ENCODE measurements at places on chromosomes 7 and 10.

DNA sequence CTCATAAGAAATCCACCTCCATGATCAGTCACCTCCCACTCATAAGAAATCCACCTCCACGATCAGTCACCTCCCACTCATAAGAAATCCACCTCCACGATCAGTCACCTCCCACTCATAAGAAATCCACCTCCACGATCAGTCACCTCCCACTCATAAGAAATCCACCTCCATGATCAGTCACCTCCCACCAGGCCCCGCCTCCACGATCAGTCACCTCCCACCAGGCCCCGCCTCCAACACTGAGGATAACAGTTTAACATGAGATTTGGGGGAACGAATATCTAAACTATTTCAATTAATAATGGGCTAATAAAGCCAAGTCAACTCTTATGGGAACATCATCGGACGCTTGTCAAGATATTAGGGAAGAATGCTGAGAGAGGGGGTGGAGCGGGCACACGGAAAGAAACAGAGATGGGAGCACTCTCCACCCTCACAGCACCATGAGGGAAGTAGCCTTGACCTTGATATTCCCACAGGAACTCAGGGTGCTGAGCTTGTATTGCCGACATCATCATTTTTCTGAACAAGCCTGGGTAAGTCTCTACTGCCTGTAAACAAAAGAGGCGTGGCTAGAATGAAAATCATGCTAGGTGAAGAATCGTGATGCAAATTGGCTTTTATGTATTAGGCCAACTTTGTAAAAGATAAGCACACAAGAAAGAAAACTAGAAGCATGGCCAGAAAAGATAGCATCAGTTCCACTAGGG lies 303.5 kb upstream of the KLF6 start:
- no peak for DNase-seq

- DNase-seq: no peak
Observed at GRCh38 chr7:9981742-9982349, 991.8 kb upstream of the PHF14 start.

GRCh38 chr10:133614830-133615580 lies 11.6 kb downstream of the FRG2B start:
- no peak for DNase-seq

DNA sequence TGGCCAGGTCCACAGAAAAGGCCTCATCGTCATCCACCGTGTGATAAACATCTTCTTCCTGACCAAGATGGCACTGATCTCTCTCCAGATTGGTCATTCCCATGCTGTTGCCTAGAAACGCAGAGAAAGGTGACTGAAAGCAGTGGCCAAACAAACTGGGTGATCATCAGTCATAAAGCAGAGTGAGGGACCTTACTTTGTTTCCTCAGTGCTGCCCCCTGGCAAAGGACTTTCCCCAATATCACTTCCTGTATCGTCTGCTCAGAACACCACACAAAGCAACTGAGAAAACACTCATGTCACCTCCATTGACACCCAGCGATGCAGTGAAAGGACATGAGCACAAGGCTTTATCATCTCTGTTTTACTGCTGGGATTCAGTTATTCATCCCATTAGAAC lies 40.0 kb upstream of the TM9SF3 start:
- no peak for DNase-seq

GRCh38 chr7:128879461-128879938 lies 16.8 kb downstream of the ATP6V1F start:
- no peak for DNase-seq

GRCh38 chr7:77800730-77801129 lies 2.2 kb downstream of the PHTF2 start:
- DNase-seq: no peak

DNA sequence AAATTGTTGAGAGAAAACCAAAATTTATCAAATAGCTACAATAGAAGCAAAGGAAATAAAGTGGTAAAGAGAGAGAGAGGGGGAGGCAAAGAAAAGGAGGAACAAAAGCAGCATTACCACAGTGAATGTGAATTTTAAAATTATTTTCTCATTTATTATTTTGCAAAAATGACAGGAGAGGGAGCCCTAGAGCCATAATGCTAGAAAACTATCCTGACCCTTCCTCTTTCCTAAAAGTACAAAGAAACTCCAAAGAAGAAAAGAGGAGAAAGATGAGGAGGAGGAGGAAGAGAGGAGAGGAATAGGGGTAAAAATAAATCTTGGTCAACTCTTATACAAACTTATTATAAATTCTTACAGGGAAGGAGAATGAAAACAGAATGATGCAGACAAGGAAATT lies 921.5 kb downstream of the NRG3 start:
- DNase-seq: peak; percentile 23

DNA sequence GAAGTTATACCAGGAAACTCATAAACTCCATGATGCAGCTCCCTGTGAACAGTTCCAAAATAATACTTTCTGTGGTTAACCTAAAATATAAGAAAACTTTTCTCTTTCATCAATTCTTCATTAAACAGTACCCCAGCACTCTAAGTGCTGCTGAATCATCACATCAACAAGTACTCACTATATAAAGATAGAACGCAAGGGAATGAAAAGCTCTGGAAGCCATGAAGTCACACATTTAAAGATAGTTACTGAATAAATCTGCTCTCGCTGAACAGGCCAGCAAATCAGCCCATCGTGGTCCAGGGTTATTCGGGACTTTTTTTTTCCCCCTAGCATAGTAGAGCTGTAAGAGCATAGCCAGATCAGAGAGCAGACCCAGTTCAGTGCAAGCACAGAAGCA lies 254.3 kb downstream of the IPMK start:
- DNase-seq: no peak

DNA sequence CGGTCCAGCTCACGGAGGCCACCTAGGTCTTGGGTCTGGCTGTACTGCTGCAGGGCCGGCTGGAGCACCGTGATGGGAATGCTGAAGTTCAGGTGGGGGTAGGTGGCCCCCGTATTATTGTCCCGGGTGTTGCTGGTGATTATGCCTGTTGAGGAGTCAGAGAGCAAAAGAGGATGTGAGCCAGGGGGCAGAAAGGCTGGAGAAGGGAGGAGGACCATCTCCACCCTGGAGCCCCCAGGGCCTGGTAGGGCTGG lies 6.6 kb downstream of the TYSND1 start:
- DNase-seq: no peak

GRCh38 chr10:11219431-11219830 lies 201.8 kb downstream of the CELF2 start:
- no peak for DNase-seq

DNA sequence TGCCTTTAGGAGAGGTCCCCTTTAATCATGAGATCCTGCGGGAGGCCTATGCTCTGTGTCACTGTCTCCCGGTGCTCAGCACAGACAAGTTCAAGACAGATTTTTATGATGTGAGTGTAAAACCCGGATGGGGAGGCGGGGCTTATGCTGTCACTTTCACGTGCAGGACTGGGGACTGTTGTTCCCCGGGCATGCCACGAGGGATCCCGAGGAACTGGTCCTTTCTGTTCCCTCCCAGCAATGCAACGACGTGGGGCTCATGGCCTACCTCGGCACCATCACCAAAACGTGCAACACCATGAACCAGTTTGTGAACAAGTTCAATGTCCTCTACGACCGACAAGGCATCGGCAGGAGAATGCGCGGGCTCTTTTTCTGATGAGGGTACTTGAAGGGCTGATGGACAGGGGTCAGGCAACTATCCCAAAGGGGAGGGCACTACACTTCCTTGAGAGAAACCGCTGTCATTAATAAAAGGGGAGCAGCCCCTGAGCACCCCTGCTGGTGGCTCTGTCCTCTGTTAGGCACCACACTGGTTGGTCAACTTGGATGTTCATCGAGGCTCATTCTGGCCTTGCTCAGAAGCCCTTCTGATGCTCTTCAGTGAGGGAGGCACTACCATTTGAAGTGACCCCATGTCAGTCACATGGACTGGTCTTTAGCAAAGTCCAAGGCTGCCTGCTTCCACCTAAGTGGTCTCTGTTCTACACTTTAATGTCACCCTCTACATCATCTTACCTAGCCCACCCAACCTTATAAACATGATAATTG lies 2.8 kb downstream of the COPS6 start:
- no peak for DNase-seq

- peak; percentile 75 for DNase-seq
Observed at GRCh38 chr7:116740755-116741462, 68.9 kb downstream of the MET start.

GRCh38 chr10:8026349-8027259 lies 27.9 kb upstream of the GATA3 start:
- no peak for DNase-seq

- DNase-seq: no peak
Observed at GRCh38 chr7:38427279-38427955, 154.0 kb upstream of the TARP start.

GRCh38 chr10:103843854-103844570 lies 11.4 kb downstream of the SH3PXD2A start:
- no peak for DNase-seq

- DNase-seq: peak; percentile 81
Observed at GRCh38 chr7:139118234-139118804, 8.8 kb upstream of the ZC3HAV1 start.

Measured in MCF 10A (cell line).